ENCODE measurements at places on chromosomes 5 and 9. TPM values are rescaled to one million over a fixed set of nuclear protein-coding genes. Genes with fewer than 3 reads are reported as not detected.

- peaks cover 11% of the 10 kb centered on the region for H3K4me1 ChIP-seq
- H3K27ac ChIP-seq: no peak overlapping the region
- no peak overlapping the region for H3K4me3 ChIP-seq
- no peaks in the 10 kb centered on the region for H3K36me3 ChIP-seq
Measured at GRCh38 chr5:96259151-96259772, 173.8 kb downstream of the PCSK1 start.

GRCh38 chr5:169290895-169291294, 10.0 kb downstream of the SLIT3 start:
- peaks cover 11% of the 10 kb centered on the region for H3K4me1 ChIP-seq
- H3K27me3 ChIP-seq: no peaks in the 10 kb centered on the region
- H3K36me3 ChIP-seq: no peaks in the 10 kb centered on the region
- H3K27ac ChIP-seq: no peak overlapping the region

GRCh38 chr9:4486176-4486575, 4.1 kb upstream of the SLC1A1 start:
- H3K4me3 ChIP-seq: no peak overlapping the region
- H3K27me3 ChIP-seq: no peaks in the 10 kb centered on the region
- H3K4me1 ChIP-seq: peaks cover 8% of the 10 kb centered on the region

DNA sequence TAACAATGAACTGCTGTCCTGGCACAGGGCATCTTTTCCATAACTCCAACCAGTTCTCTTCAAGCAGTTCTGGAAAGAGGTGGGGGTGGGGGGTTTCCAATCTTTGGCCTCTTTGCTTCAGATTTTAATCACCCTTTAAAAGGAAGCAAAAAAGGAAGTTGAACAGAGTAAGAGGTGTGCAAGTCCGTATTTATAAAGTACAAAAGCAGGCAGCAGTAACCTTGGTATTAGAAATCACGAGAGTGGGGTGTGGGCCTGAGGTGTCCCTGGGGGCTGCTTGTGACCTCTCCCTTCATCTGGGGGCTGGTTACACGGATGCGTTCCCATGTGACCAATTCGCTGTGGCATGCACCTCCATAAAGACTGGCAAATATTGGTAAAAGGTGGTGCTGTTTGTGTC, 70.5 kb downstream of the PTCH1 start:
- H3K36me3 ChIP-seq: no peaks in the 10 kb centered on the region
- no peaks in the 10 kb centered on the region for H3K27me3 ChIP-seq
- DNase-seq: no peak
- no peak overlapping the region for H3K27ac ChIP-seq
- H3K4me1 ChIP-seq: no peaks in the 10 kb centered on the region

GRCh38 chr5:7473668-7474215, 77.8 kb downstream of the ADCY2 start:
- no peak overlapping the region for H3K27ac ChIP-seq
- H3K4me3 ChIP-seq: no peak overlapping the region
- H3K27me3 ChIP-seq: no peaks in the 10 kb centered on the region
- no peaks in the 10 kb centered on the region for H3K36me3 ChIP-seq

GRCh38 chr9:68482548-68482947, 58.1 kb downstream of the TMEM252 start:
- H3K4me1 ChIP-seq: no peaks in the 10 kb centered on the region
- no peaks in the 10 kb centered on the region for H3K27me3 ChIP-seq
- no peak for DNase-seq
- no peak overlapping the region for H3K4me3 ChIP-seq

GRCh38 chr9:121709798-121710197, 58.4 kb downstream of the DAB2IP start:
- H3K27me3 ChIP-seq: no peaks in the 10 kb centered on the region
- H3K4me3 ChIP-seq: no peak overlapping the region
- H3K4me1 ChIP-seq: no peaks in the 10 kb centered on the region

DNA sequence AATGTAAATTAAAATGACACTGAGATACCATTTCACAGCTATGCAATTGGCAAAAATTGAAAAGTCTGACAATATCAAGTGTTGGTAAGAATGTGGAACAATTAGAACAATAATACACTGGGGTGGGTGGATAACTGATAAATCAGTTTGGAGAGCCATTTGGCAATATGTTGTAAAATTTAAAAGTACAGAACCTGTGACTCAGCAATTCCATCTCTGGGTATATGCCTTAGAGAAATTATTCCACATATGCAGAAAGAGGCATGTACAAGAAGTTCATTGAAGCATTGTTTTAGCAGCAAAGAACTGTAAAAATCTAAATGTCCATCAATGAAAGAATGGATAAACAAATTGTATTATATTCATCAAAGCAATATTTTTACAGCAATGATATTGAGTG, 89.3 kb upstream of the NR3C1 start:
- H3K27me3 ChIP-seq: no peaks in the 10 kb centered on the region
- H3K4me3 ChIP-seq: no peak overlapping the region
- no peak overlapping the region for H3K27ac ChIP-seq
- no peak for DNase-seq
- H3K4me1 ChIP-seq: peaks cover 10% of the 10 kb centered on the region

GRCh38 chr9:4805191-4805918, 12.6 kb downstream of the RCL1 start:
- H3K27ac ChIP-seq: no peak overlapping the region
- no peak overlapping the region for H3K4me3 ChIP-seq
- peaks cover 7% of the 10 kb centered on the region for H3K4me1 ChIP-seq
- no peak for DNase-seq

GRCh38 chr5:119327018-119327417, 28.8 kb upstream of the TNFAIP8 start:
- H3K36me3 ChIP-seq: no peaks in the 10 kb centered on the region
- no peaks in the 10 kb centered on the region for H3K4me1 ChIP-seq
- DNase-seq: no peak
- H3K27ac ChIP-seq: no peak overlapping the region
- H3K4me3 ChIP-seq: no peak overlapping the region

DNA sequence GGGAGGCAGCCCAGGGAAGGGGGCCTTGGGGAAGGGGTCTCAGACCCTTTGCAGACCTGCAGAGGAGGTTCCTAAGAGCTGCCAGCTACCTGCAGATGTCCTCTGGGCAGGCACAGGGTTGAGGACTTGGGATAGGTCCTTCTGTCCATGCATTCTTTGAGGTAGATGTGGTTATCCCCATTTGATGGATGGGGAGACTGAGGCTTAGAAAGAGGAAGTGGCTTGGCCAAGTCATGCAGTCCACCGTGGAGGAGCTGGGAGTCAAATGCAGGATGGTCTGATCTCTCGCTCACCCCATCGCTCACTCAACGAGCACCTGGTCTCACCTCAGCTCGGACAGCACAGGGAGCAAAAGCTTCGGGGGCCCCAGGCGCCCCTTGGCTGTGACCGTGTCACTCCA, 20.2 kb downstream of the ADAMTSL2 start:
- H3K4me1 ChIP-seq: peaks cover 13% of the 10 kb centered on the region
- H3K27me3 ChIP-seq: no peaks in the 10 kb centered on the region
- H3K4me3 ChIP-seq: no peak overlapping the region
- no peak overlapping the region for H3K27ac ChIP-seq
- no peak for DNase-seq
- H3K36me3 ChIP-seq: no peaks in the 10 kb centered on the region

- no peak for DNase-seq
- H3K27ac ChIP-seq: no peak overlapping the region
- H3K4me1 ChIP-seq: no peaks in the 10 kb centered on the region
- no peaks in the 10 kb centered on the region for H3K36me3 ChIP-seq
Measured at GRCh38 chr5:90696153-90696552, 137.6 kb downstream of the ADGRV1 start.

GRCh38 chr9:124012368-124013301, 1.1 kb downstream of the LHX2 start:
- H3K36me3 ChIP-seq: no peaks in the 10 kb centered on the region
- H3K27me3 ChIP-seq: peaks cover 98% of the 10 kb centered on the region
- no peak overlapping the region for H3K4me3 ChIP-seq
- no peak overlapping the region for H3K27ac ChIP-seq
- no peak for DNase-seq
- peaks cover 15% of the 10 kb centered on the region for H3K4me1 ChIP-seq

C9orf78 gene
- 36.2 TPM for total RNA-seq

SUSD3 gene
- 2.2 TPM for total RNA-seq

C9 gene
- total RNA-seq: not detected

ORM1 gene
- total RNA-seq: 3.9 TPM

SYNPO gene
- 254 TPM for total RNA-seq

GABRP gene
- not detected for total RNA-seq

OR1J2 gene
- total RNA-seq: not detected

FAT2 gene
- total RNA-seq: 0.06 TPM

ARL14EPL gene
- not detected for total RNA-seq

NTRK2 gene
- 2.3 TPM for total RNA-seq
